ENCODE measurements at places on chromosomes 6 and 20. TPM values are rescaled to one million over a fixed set of nuclear protein-coding genes. Genes with fewer than 3 reads are reported as not detected.
A peak's percentile ranks its signal among the peaks of the same experiment; 100 is the strongest.

- no peak for DNase-seq
These were observed 3.4 kb downstream of the ASF1A start for GRCh38 chr6:118897386-118897785.

DNA sequence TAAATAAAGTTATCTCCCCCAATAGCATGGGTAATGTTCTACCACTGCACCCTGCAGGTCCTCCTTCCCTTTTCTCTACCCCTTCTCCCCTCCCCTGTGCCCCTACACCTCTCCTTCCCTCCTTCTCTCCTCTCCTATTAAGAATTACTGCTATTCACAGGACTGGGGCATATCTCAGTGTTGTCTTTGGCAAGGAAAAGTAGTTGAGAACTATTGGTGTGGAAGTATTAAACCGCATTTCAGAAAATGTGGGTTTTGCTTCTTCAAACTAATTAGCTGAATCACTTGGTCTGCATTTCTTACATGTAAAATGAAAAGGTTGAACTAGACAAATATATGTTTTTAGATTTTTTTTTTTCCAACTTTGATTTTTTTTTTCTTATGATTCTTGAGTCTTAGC lies 296.3 kb downstream of the CDKAL1 start:
- DNase-seq: no peak

GRCh38 chr6:36933102-36933501 lies 21.4 kb upstream of the PI16 start:
- no peak for DNase-seq

- no peak for DNase-seq
These were observed 1.4 kb upstream of the CDK19 start for GRCh38 chr6:110816677-110817076.

DNA sequence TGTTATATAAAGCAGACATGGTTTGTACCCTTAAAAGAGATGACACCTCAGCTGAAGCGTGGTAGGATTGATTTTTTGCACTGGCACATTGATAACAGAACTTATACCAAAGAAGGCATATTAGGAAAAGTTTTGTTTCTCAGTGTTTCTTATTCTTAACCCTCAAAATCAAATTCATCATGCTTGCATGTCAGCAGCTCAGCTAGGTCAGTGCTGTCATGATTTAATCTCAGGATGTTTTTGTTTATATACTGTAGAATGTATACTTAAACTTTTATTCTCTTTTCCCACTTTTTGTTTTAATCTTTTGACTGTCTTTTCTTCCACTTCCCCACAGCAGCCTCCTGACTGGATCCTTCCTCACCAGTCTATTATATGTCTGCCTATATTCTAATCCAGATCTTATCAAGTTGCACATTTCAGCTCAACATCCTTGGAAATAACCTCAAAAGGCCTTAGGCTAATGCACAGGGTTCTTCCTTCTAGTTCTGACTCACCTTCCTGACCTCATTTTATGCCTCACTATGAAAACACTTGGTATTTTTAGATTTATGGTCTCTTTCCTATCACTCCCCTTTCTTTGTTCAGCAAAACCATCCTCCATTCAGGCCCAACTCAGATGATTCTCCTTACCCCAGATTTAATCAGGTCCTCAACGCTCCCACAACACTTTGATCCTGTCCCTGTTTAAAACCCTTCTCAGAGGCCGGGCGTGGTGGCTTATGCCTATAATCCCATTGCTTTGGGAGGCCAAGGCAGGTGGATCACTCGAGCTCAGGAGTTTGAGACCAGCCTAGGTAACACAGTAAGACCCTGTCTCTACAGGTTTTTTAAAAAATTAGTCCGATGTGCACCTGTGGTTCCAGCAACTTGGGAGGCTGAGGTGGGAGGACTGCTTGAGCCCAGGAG lies 7.2 kb downstream of the HEBP2 start:
- peak; percentile 51 for DNase-seq

DNA sequence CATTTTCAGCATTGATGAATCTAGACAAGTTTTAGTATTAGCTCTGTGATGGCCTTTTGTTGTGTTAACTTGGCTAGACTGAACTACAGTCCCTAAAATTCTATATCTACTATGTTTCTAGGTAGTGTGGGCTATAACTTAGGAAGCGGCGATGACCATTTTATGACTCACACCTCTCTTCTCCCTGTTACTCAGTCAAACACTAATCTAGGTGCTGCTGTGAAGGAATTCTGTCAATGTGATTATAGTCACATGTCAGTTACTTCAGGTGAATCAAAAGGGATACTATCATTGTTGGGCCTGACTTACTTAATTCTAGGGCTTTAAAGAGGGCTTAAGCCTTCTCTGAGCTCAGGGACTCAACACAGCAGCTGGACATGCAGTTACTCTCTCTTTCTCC lies 691.5 kb upstream of the MAP3K7 start:
- no peak for DNase-seq

GRCh38 chr20:9974324-9974723 lies 60.5 kb upstream of the ANKEF1 start:
- no peak for DNase-seq

- DNase-seq: no peak
These were observed 143.3 kb upstream of the PRND start for GRCh38 chr20:4578375-4578774.

DNA sequence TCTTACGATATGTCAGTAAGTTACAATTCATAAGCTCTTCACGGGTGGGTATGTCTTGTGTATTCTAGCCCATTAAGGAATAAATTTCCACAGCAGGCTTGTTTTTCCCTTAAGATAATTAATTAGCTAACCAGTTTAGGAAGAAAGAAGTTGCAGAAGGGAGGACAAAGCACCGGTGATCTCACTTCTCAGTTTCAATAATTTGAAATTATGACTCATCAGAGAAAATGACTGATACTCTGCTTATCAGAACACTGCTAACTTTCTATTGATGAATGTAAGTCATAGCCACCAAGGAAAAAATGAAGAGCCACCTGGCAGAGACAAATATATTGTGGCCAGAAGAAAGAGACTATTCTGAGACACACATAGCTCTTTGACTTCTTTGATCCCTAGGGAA lies 35.0 kb upstream of the ENTPD6 start:
- DNase-seq: no peak

- peak; percentile 3 for DNase-seq
These were observed 1.6 kb upstream of the SOBP start for GRCh38 chr6:107488174-107488874.

GRCh38 chr6:56699066-56699654 lies 56.5 kb upstream of the DST start:
- DNase-seq: peak; percentile 57

DNA sequence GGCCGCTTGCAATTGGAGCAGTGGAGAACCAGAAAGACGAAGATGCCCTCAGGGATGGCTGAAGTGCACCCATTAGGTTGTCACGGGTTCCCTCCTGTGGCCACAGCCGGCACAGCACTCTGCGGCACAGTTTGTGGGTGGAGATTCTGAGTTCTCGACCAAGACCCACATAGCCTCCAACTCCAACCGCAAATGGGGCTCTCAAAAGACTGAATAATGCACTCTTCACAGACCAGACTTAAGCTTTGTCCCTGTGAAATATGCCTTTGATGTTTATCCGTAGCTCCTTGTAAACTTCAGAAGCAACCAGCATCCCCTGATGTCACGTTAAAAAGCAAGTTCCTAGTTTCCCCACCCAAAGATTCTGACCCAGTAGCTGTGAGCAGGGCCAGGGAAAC lies 934 bp upstream of the CST9 start:
- DNase-seq: peak; percentile 74

DNA sequence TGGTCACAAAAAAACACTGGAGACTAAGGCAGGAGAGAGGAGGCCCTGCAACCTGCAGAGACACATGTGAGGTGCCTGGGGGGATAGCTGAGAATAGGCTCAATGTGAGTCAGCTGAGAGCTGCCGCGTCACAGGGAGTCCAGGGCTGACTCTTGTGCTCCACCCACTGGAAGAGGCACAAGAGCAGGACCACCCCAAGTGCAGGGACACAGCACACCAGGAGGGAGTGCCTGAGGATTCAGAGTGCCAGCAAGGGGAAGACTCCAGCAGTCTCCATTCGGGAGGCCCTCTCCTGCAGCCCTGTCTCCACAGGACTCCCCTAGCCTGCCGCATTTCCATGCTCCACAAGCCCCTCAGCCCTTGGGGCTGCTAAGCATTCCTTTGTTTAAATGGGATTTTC lies 105.5 kb downstream of the HUS1B start:
- DNase-seq: peak; percentile 45

DNA sequence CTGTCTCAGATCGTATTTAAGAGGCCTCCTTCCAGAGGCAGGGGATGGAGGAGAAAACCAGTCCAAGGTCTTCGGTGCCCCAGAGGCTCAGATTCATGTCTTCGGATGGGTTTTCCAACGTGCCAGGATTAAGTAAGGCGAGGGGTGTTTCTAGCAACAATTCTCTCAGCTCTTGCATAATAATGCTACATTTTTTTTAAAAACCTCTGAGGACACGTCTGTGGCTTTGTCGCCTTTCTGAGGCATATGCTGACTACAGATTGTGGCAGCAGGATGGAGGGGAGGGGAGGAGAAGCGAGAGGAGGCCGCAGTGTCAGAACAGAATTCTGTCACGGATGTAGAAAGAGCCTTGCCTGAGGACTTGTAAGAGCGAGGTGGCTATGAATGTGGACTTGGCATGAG lies 17.7 kb upstream of the CCDC167 start:
- DNase-seq: no peak

- peak; percentile 55 for DNase-seq
These were observed 38.0 kb downstream of the RTN4IP1 start for GRCh38 chr6:106591111-106591825.

DNA sequence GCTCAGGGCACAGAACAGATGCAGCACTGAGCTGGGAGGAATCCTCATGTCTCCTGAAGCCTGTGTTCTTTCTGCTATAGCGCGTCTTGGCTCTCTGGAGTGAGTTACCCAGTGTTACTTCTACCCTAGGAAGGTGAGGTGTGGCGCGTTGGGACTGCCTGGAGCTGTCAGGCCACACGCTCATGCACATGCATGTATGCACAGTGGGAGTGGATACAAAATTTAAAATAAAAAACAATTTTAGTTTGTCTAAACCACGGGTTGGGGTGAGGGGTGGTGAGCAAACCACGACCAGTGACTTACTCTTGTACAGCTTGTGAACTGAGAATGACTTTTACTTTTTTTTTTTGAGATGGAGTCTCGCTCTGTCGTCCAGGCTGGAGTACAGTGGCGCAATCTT lies 298.6 kb upstream of the SUPT3H start:
- no peak for DNase-seq

GRCh38 chr6:147382945-147383554 lies 125.4 kb upstream of the SAMD5 start:
- DNase-seq: peak; percentile 44

GRCh38 chr6:4615891-4616290 lies 160.3 kb upstream of the CDYL start:
- DNase-seq: peak; percentile 69

DNA sequence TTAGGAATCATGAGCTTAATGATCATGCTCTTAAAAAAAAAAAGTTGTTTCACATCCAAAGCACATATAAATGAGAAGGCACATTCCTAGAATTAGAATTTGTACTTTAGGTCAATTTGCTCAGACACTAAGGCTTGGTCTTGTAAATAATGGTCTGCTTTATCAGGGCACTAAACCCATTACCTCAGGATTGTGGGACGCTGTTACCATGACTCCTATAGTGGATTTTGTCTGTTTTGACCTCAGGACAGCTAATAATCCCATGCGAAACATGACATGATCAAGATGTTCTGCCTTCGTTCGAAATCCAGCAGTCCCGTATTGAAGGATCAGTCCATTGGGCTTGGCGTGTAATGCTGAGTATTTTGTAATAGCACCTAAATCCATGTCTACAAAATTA lies 2.4 kb downstream of the PGM3 start:
- DNase-seq: peak; percentile 95

DNA sequence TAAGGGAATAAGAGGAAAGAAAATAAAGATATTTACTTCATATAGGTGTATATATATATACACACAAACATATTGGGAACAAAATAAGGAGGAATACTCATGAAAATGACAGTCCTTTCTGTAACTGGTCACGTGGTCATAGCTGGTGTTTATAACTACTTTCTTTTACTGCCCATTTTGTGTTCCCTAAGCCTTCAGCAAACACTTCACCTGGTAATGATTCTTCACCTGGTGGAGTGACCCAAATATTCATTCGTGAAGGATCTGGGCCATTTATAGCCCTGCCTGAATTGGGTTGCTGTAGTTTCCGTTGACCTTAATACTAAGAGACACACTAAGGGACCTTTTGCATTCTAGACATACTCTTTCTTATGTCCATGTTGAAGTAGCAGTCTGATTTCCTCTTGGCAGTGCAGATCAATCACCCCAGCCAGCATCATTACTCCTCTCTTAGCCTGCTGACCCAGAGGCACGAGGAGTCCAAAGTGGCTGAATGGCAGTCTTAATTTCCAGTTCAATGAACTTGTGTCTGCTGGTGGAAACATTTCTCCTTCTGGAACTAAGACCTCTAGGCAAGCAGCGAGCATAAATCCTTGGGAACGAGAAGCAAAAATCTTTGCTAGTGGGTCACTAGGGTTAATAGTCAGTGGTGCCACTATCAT lies 39.9 kb upstream of the IYD start:
- no peak for DNase-seq

GRCh38 chr20:10250902-10251301 lies 32.3 kb downstream of the SNAP25 start:
- no peak for DNase-seq

DNA sequence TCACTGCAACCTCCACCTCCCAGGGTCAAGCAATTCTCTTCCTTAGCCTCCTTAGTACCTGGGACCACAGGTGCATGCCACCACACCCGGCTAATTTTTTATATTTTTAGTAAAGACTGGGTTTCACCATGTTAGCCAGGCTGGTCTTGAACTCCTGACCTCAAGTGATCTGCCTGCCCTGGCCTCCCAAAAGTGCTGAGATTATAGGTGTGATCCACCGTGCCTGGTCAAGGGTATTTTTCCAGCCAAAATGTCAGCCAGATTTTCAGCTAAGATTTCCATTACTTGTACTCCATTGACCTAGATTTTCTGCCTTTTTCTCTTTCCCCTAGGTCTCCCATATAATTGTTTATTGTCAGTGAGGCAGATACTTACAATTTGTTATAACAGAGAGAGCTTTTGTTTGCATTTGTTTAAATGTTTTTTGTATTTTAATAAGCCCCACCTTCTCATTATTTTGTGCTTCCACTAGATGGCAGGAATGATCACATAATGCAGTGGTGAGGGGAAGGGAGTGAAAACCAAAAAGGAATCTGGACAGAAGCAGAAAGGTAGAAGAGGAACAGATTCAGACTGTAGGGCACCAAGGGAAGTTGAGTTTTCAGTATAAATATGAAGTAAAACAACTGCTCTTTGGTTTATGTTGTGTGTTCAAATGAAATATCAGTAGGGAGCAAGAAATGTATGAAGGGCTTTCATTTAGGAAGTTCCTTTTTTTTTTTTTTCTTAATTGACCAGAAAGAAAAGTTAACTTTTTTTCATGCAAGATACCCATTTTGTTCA lies 29.7 kb downstream of the RPF2 start:
- DNase-seq: peak; percentile 55

Gene BPIFB2
- total RNA-seq: not detected

Gene WFDC12
- total RNA-seq: not detected

Gene ZNF318
- 12.5 TPM for total RNA-seq

Gene KHDRBS2
- total RNA-seq: not detected

Gene GABRR1
- total RNA-seq: not detected

Gene COX4I2
- not detected for total RNA-seq

Gene SLC2A10
- 45.4 TPM for total RNA-seq

Gene RPL7L1
- 117 TPM for total RNA-seq

Gene KIF25
- total RNA-seq: under 0.01 TPM
